LoVo (cell line): ENCODE measurements at places on chromosomes 2 and 18.

DNA sequence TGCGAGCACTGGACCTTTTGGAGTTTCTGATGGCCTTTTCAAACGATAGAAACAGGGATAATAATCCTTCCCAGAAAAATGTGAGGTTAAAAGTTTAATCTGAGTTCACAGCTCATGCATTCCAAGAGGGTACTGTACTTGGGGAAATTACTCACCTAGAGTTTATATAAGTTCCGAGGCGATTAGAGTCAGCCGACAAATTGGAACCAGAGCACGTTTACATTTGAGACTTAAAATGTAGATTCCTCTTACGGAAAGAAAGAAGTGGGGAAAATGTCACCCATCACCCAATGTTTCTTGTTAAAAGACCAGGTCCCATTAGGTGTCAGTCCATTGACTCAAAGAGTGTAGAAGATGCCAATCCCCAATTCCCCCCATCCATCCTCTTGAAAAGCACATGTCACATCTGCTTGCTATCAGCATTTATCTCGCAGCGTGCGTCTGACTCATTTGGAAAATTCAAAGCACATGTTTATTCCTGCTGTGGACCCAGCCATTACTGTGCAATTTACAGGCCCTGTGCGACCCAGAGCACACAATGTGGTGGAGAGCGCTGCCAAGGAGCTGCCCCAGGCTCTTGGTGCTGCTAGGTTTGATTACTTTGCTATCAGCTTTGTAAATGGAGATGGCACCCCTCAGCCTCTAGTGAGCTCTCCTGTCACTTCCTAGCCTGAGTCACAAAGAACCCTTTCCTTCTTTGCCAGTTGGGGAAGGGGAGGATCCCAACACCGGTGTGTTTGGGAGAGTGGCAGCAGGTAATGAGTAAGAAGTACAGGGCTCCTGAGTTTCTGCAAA, 104.8 kb downstream of the COLEC12 start:
- DNase-seq = no peak

GRCh38 chr2:204468746-204469429, 76.4 kb upstream of the PARD3B start:
- no peak for DNase-seq

DNA sequence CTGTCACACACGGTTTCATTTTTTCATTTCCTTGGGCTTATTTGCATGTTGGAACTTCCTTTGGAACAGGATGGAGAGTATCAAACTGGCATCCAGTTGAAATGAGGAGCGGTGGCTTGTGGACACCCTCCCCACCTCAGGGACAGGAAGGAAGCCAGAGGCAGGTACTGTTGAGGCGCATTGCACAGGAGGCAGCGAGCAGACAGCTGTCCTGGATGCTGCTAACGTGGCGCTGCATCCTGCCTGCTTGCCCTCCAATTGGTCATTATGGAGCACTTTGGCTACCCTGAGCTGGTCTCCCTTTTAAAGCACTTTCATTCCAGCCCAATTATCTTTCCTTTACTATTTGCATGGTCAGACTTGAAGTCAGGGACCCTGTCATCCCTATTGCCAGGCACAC, 80.7 kb upstream of the ITGA4 start:
- no peak for DNase-seq

DNA sequence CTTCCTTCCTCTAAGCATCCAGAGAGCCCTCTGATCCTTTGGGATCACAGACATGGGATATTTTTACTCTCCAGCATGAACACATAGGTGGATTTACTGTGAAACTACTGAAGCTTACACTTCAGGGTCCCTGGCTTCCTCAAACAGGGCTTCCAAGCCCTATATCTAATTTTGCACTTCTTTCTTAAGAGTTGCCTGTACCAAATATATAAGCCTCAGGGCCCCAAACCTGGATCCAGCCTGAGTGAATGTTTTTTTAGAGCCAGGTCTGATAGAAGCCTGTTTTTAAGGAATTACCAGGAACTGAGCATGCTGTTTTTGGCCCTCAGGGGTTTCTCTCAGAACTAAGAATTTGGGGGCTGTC, 13.2 kb upstream of the KCMF1 start:
- DNase-seq = no peak

- DNase-seq = peak; percentile 76
Measured at GRCh38 chr2:150133623-150134022, 353.8 kb downstream of the RND3 start.

DNA sequence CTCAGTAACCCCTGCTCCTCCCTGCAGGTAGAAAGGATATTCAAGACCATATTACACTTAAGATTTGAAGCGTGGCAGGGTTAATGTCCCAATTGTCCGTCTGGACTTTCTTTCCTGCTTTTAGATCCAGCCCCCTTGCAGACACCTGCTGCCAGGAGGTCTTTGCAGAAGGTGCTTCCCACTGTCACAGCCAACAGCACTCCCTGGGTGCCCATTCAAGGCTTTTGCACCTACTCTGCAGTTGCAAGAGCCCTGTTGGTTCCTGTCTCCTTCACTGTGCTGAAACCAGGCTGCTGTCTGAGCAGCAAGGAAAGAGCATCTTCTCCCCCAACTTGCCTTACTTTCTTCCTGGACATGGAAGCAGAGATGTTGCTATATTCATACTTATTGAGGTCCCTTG, 1043.0 kb upstream of the POU3F3 start:
- DNase-seq = no peak

- no peak for DNase-seq
Measured at GRCh38 chr18:49565612-49566011, 3.8 kb downstream of the LIPG start.

- DNase-seq = no peak
Measured at GRCh38 chr2:126894082-126894481, 4.6 kb upstream of the TEX51 start.

- DNase-seq = no peak
Measured at GRCh38 chr18:70308555-70309294, 19.9 kb downstream of the SOCS6 start.

DNA sequence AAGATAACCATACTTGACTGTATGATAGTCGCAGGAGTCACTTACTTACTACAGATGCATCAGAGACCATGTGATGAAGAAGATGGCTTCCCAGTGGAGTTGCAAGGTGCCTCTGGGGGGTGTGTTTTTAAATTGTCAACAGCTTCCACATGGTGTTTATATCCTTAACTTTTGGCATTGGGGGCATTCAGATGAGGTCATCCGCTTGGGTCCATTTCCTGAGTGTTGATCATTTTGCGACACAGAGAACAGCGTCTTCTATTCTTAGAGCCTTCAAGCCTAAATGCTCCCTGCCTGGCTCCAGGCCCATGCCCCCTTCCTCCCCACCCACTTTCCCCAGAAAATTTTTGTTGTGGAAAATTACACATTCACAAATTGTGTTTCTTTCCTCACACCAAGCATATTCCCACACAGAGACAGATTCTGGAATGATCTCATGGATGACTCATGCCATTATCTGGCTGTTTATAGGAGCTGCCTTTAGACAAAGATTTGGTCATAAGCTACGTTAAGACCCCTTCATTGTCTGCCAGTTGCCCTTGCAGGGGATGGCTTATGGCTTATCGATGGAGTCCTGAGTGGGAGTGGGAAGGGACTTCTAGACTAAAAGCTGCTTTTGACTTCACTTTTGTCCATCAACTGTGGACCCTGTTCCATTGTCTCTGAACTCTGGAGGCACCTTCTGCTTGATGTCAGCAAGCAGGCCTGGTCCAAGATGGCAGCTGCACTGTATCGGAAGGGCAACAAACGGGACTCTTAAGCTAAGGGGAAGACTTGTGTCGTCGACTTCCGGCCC, 91.8 kb downstream of the CABLES1 start:
- DNase-seq = no peak

- no peak for DNase-seq
Measured at GRCh38 chr2:74585406-74586185, 31.1 kb downstream of the DOK1 start.

- DNase-seq = no peak
Measured at GRCh38 chr2:120945832-120946499, 210.3 kb downstream of the GLI2 start.

GRCh38 chr2:158385646-158386045, 70.9 kb downstream of the CCDC148 start:
- DNase-seq = no peak

DNA sequence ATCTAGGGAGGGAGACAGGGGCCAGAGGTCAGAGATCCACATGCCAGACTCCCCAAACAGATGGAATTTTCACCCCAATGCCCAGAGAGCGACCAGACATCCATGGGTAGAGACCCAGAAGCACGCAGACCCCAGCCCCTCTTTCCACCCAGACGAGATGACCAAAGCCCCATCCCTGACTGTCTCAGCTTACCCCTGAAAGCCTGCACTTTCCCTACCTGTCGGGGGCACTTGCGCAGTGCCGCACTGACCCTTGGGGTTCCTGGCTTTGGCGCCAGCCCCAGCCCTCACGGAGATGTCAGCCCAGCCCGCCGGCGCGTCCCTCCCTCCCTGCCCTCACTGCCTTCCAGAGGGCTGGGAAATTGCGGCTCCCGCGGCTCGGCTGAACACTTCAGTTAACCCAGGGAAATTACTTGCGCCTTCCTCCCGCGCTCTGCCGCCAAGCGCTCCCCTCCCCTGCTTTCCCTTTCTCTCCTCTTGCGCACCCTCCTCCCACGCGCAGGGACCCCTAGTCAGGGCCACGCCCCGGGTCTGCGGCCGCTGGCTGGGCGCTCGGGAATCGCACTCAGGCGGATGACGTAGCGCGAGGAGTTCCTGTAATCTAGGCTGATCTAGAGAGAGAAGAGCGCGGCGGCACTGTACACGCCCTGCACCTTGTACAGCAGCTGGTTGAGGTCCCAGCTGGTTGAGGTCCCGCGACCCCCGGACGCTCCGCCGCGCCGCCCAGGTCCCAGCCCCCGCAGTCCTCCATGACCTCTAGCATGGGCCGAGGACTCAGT, 12.0 kb downstream of the ALPG start:
- no peak for DNase-seq

GRCh38 chr2:240819858-240820606, at the start of gene KIF1A:
Gene KIF1A, minus strand, starts transcription at chr2:240820219. Its CDS starts 22,467 bp downstream, at chr2:240797752.
- DNase-seq = no peak

DNA sequence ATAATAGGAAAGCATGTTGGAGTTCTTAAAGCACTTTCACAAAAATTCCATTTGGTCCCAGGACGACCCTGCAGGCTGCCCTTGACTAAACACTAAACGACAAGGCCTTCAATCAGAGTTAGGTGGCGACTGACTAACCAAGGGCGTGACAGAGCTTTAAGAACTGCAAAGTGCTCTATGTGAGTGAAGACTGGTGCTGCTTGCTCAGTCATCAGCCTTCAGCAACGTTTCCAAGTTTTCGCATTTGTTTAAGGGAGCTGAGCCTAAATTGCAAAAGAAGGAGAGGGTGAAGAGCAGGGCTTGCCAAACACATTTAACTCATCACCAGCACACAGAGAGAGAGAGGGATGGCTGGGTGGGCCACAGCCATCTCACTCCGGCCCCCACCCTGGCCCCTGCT, 204.7 kb upstream of the PID1 start:
- DNase-seq = no peak

DNA sequence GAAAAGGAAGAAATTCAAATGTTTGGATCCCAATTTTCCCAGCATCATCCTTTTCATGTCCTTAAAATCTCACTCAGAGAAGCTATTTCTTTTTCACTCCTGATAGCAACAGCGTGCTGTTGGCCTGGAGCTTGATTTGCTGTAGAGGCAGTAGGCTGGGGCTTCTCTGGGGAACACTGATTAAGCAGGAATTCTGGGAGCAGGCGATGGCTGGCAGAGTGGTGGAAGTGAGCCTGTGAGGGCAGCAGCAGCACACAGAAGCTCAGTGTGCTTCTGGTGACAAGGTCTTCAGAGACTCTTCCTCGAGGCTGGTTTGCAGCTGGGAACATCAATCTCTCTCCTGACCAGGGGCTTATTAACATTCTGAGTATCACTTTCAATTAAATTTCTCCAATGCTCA, 284.6 kb downstream of the DPP10 start:
- no peak for DNase-seq

DNA sequence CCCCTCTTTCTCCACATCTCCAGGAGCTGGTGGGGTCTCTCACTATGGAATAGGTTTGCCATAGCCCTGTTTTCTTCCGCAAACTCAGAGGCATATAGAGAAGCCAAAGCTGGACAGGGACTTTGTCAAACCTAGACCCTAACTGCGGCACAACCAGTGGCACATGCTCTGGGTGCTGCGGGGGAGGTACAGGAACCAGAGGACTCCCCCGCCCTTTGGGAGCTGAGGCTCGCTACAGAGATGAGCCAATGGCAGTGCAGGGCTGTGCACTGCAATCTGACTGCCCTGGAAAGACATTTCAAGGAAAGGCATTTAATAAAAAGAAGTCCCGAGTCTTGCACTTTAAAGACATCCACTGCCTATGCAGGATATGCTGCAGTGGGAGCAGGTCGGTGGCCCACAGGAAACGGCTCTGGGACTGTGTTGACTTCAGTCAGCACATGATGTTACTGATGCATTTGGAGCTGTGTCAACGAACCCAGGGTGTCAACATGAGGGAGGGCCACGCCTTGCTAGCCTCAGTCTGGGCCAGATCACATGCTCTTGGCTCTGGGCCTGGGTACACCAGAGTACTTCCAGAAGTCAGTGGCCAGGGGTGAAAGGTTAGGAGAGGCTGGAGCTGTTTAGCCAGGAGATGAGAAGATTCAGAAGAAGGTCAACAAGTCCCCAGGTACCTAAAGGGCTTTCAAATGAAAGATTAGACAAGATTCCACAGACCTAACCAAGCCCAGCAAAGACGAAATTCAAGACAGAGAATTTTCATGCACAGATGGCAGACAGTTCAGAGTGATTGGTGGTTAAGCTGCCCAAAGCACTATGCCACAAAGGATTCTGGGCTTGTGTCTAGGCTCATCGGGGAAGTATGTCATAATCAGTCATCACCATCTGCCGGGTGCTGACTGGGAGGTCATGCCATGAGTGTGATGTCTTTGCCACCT, 8.2 kb downstream of the SLC35F6 start:
- peak; percentile 52 for DNase-seq

DNA sequence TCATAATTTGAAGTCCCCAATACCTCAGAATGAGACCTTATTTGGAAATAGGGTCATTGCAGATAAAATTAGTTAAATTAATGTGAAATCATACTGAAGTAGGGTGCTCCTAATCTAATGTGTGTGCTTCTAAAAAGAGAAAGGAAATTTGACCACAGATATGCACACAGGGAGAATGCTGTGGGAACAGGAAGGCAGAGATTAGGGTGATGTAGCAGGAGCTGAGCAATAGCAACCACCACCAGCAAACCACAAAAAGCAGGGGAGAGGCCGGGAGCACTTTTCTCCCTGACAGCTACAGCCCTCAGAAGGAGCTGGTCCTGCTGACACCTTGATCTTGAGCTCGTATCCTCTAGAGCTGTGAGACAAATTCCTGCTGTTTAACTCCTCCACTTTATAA, 24.6 kb upstream of the SCG2 start:
- DNase-seq = no peak

DNA sequence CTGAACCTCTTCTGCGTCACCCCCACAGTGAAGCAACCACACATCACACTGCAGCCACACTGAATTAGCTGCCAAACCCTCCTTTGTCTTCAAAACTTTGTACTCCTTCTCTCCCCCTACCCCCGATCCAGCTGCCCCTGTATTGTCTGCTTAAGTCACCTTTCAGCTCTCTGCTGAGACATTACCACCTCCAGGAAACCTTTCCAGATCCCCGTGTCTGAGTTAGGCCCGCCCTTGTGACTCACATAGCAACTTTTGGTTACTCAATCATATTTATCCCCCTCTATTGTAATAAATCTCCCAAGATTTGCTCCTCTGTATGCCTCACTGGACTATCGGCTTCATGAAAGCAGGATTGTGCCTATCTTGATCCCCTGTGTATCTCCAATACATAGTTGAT, 82.8 kb upstream of the CDCA7 start:
- no peak for DNase-seq
